Coronary artery (tissue), 2 donors: ENCODE measurements at places on chromosomes 7 and 10.

DNA sequence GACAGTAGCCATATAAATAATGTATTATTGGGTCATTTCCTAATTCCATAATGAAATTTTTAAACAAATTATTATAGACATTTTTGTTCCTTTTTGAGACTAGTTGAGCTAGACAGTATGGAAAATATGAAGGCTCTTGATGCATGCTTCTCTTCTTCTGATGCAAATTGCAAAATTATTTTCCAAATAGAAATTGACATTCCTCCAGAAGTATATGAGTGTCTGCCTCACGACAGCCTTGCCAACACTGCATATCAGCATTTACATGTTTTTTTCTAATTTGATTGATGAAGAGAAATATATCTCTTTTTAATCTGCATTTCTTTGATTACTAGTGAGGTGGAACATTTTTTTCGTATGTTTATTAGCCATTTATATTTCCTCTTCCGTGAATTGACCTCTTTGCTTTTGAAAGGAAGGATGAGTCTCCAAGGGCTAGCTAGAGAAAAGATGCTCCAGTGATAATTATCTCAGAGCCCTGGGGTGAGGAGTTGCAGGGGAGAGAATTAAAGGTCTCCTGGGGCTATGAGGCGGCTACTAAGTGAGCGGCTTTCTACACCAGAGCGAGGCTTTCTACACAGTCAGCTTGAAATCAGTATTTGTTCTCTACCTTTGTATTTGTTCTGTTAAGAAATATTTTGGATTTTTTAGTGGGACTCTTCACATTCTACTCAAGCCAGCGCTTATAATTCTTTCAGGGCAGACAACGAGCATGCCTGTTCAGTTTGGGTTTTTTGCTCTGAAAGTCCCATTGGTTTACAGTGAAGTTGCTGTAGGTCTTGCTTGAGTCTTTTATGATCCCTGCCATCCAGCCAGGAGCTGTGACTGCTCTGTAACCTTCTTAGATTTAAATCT, 712.2 kb upstream of the GALNT17 start:
- DNase-seq, result no peak

GRCh38 chr7:70066844-70067243, 468.6 kb downstream of the AUTS2 start:
- no peak for DNase-seq

DNA sequence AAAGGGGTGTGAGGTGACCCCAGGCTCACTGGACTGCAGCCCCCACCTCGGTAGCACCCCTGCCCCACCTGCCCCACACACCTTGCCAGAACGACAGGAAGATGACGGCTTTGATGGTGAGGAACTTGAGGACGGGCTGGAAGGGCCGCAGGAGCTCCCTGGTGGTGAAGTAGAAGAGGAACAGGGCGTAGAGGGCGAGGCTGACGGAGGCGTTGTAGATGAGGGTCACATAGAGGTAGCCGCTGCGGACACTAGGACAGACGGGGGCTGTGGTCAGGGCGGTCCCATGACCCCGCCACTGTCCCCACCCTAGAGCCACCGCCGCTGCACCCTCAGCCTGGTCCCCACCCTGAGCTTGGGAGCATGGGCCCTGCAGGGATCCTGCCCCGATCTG, 7.6 kb downstream of the TMEM184A start:
- peak; percentile 64 for DNase-seq

GRCh38 chr10:122225330-122225729, 45.8 kb upstream of the BTBD16 start:
- no peak for DNase-seq

DNA sequence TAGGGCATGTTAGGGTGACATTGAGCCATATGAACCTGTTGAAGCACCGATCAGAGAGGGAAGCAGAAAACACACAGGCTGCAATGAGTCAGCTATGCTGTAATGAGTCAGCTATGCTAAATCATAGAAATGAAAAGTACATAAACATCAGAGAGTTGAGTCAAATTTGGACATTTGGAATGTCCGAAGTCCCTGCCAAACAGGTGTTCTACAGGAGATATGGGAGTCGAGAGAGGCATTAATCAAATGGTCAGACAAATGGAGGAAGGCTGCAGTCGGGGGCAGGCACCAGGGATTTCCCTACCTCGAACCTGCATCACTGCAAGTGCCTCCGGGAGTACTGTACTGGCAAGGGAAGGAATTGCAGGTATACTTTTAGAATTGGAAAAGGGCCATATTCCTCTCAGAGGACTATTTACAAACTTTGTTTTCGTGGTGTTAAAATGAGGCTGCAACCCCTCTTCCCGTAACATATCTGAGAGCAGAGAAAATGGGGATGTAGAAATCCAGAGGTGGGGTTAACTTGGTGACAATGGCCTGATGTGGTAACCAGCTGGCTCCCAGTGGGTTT, 8.8 kb upstream of the ZC3HAV1 start:
- no peak for DNase-seq
